ENCODE measurements at places on chromosomes 1 and 21. TPM values are rescaled to one million over a fixed set of nuclear protein-coding genes. Genes with fewer than 3 reads are reported as not detected.
A peak's percentile ranks its signal among the peaks of the same experiment; 100 is the strongest.

The TNFAIP8L2 gene
- not detected for total RNA-seq

The HSPA6 gene
- total RNA-seq, result not detected

The PCSK9 gene
- total RNA-seq, result 0.11 TPM

The SLC35F3 gene
- 1.4 TPM for total RNA-seq

The NBPF6 gene
- not detected for total RNA-seq

The ZYG11A gene
- 0.51 TPM for total RNA-seq

The TMIGD3 gene
- total RNA-seq, result not detected

The AK2 gene
- 130 TPM for total RNA-seq

The KCNK1 gene
- total RNA-seq, result 6.7 TPM

The TFAP2E gene
- not detected for total RNA-seq

The ANP32E gene
- 14.4 TPM for total RNA-seq

GRCh38 chr1:84403347-84403746 lies 5.1 kb downstream of the DNASE2B start:
- H3K4me3 ChIP-seq, result no peak overlapping the region
- no peak overlapping the region for H3K27ac ChIP-seq
- no peaks in the 10 kb centered on the region for H3K36me3 ChIP-seq
- DNase-seq, result no peak

GRCh38 chr1:165897326-165898303 lies 70.2 kb downstream of the UCK2 start:
- peak; percentile 87 for DNase-seq
- no peaks in the 10 kb centered on the region for H3K27me3 ChIP-seq
- H3K27ac ChIP-seq, result peak overlapping the region; percentile 99

DNA sequence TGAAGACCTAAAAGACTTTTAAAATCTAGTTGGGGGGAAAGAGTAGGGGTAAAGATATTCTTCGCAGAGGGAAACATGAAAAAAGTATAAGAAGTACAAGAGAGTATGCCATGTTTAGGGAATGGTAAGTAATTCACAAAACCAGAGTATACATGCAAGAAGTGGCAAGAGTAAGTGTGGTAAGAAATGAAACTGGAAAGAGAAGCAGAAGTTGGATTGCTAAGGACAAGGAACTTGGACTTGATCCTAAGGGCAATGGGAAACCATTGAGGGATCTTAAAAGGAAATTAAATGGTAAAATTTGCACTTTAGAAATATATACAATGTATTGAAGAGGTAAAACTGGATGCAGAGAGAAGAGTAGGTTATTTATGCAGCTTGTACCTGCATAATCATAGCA lies 9.2 kb upstream of the ZNF644 start:
- no peaks in the 10 kb centered on the region for H3K36me3 ChIP-seq
- peaks cover 5% of the 10 kb centered on the region for H3K27me3 ChIP-seq
- H3K4me1 ChIP-seq, result no peaks in the 10 kb centered on the region
- no peak overlapping the region for H3K27ac ChIP-seq
- no peak for DNase-seq

DNA sequence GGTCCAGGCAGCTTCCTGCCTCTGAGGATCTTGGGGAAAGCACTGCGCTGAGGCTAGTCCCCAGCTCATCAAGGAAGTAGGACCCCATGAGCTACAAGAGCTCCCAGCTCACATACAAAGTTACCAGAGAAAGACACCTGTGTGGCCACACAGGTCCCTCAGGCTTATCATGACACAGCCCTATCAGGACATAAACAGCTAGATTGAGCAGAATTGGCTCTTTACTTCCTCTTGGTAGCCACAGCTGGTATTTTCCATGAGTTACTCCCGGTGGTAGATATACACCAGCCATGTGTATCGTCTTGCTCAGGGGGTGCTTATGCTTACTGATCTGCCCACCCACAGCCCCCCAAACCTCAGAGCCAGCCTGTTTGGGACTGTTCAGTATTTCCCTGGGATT lies 1.2 kb downstream of the LENEP start:
- H3K36me3 ChIP-seq, result no peaks in the 10 kb centered on the region
- no peak overlapping the region for H3K27ac ChIP-seq
- no peaks in the 10 kb centered on the region for H3K27me3 ChIP-seq
- DNase-seq, result no peak
- 0 out of 2 replicates have a peak, but pooled peaks cover 3% of the 10 kb centered on the region for H3K4me1 ChIP-seq

DNA sequence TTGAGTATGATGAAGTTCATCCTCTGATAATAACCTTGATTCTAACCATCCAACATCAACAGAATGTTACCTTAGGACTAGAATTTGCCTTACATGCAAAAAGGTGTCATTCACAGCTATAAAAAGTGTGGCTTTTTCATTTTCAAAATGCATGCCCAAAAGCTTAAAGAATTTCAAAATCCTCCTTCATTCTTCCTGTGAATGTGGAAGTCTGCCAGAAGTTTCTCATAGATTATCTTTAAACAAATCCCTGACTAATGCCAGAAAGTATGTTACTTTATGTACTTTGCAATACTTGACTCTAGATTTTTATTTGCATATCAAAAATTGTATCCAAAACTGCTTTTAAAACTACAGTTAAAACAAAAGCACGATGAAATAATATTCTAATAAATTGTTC lies 270.6 kb upstream of the ZRANB2 start:
- no peaks in the 10 kb centered on the region for H3K27me3 ChIP-seq
- H3K4me3 ChIP-seq, result no peak overlapping the region
- H3K36me3 ChIP-seq, result no peaks in the 10 kb centered on the region
- peak; percentile 90 for DNase-seq

- H3K27me3 ChIP-seq, result no peaks in the 10 kb centered on the region
- no peaks in the 10 kb centered on the region for H3K36me3 ChIP-seq
- H3K4me1 ChIP-seq, result no peaks in the 10 kb centered on the region
- no peak overlapping the region for H3K27ac ChIP-seq
- no peak for DNase-seq
Observed at GRCh38 chr21:36423771-36424433, 38.7 kb downstream of the CHAF1B start.

DNA sequence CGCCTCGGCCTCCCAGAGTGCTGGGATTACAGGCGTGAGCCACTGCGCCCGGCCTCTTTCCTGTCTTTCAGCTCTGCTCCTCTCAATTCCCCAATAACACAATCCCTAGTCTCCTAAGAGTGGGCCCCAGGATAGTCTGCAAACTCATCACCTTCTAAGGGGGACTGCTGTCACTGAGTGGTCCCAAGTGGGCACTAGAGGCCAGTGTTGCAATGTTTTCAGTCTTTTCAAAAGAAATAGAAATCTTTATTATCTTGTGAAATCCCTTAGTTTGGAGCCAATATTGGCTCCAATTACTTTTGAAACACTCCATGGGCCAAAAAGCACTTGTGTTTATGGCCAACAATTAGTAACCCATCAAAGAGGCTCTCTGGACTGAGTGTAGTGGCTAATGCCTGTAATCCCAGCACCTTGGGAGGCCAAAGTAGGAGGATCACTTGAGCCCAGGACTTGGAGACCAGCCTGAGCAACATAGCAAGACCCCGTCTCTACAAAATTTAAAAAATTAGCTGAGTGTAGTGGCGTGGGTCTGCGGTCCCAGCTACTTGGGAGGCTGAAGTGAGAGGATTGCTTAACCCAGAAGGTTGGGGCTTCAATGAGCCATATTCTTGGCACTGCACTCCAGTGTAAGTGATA lies 28.6 kb upstream of the ZNF697 start:
- peak; percentile 38 for DNase-seq
- peaks cover 32% of the 10 kb centered on the region for H3K4me1 ChIP-seq
- no peaks in the 10 kb centered on the region for H3K36me3 ChIP-seq
- no peak overlapping the region for H3K27ac ChIP-seq
- H3K4me3 ChIP-seq, result no peak overlapping the region

GRCh38 chr1:220701974-220702373 lies 11.8 kb downstream of the C1orf115 start:
- no peaks in the 10 kb centered on the region for H3K4me1 ChIP-seq
- no peak for DNase-seq
- H3K36me3 ChIP-seq, result no peaks in the 10 kb centered on the region

- H3K36me3 ChIP-seq, result no peaks in the 10 kb centered on the region
- DNase-seq, result no peak
- H3K4me3 ChIP-seq, result no peak overlapping the region
- no peaks in the 10 kb centered on the region for H3K27me3 ChIP-seq
Observed at GRCh38 chr21:17758683-17759082, 60.5 kb downstream of the C21orf91 start.

DNA sequence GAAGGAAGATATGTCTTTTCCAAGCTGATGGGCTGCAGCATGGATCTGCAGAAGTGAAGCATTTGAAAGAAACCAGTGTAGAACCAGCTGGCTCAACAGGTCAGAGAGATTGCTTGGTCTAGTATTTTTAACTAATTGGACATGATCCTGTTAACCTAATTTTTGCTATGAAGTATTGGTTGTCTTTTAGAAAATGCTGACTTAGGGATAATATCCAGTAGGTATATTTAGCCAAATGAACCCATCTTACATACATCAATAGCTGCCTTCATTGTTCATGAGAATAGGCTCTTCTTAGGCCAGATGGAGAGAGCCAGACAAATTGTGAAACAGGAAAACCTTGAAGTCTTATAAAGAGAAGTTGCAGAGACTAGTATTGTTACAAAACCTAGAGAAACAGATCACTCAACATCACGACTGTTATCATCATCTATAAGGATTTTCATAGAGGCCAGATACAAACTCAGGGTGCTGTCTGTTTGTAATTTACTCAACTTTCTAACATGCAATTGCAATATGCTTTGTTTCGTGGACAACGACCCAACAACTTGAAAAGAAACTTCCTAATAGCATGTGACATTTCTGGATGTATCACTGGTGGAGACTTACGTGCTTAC lies 148.2 kb downstream of the DISC1 start:
- DNase-seq, result no peak
- no peak overlapping the region for H3K27ac ChIP-seq
- no peak overlapping the region for H3K4me3 ChIP-seq
- no peaks in the 10 kb centered on the region for H3K36me3 ChIP-seq
- H3K27me3 ChIP-seq, result no peaks in the 10 kb centered on the region

- no peak for DNase-seq
- H3K27me3 ChIP-seq, result no peaks in the 10 kb centered on the region
- H3K27ac ChIP-seq, result no peak overlapping the region
- H3K36me3 ChIP-seq, result no peaks in the 10 kb centered on the region
- no peaks in the 10 kb centered on the region for H3K4me1 ChIP-seq
Observed at GRCh38 chr1:7326366-7326765, 444.7 kb upstream of the VAMP3 start.

- DNase-seq, result peak; percentile 33
- H3K27me3 ChIP-seq, result peaks cover 22% of the 10 kb centered on the region
- H3K36me3 ChIP-seq, result no peaks in the 10 kb centered on the region
Observed at GRCh38 chr1:25106352-25106751, 126.0 kb downstream of the SYF2 start.

- DNase-seq, result peak; percentile 99
- peaks cover 21% of the 10 kb centered on the region for H3K4me1 ChIP-seq
- H3K27ac ChIP-seq, result peak overlapping the region; percentile 93
- H3K36me3 ChIP-seq, result no peaks in the 10 kb centered on the region
Observed at GRCh38 chr1:9766759-9767442, 56.9 kb downstream of the CLSTN1 start.

DNA sequence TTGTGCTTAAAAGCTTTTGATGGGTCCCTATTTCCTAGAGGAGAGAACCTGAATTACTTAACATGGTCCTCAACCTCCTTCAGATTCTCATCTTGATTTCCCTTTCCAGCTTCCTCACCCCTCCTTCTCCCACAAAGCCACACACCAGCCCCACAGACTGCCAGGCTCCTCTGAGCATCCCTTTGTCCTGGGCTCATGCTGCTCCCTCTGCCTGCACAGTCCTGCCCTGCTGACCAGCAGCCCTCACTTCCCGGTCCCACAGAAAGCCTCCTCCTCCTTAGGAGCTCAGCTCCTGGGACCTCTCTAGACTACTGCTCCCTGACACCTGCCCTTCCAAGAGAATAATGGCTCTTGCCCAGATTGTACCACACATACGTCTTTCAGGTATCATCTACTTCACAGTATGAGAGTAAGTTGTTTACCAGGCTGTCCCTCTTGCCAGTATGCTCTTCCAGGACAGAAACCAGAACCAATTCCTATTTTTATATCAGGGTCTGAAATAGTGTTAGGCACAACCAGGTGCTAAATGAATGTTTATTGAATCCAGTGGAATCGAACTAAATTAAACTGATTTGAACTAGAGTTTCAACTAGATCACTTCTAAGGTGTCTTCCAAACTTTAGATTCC lies 373.4 kb downstream of the LMX1A start:
- H3K4me3 ChIP-seq, result no peak overlapping the region
- 0 out of 2 replicates have a peak, but pooled peaks cover 4% of the 10 kb centered on the region for H3K27me3 ChIP-seq
- no peaks in the 10 kb centered on the region for H3K4me1 ChIP-seq
- H3K27ac ChIP-seq, result no peak overlapping the region

- H3K27me3 ChIP-seq, result 0 out of 2 replicates have a peak, but pooled peaks cover 6% of the 10 kb centered on the region
- H3K4me1 ChIP-seq, result no peaks in the 10 kb centered on the region
- no peaks in the 10 kb centered on the region for H3K36me3 ChIP-seq
- H3K27ac ChIP-seq, result no peak overlapping the region
Observed at GRCh38 chr1:23896491-23896890, 16.7 kb downstream of the CNR2 start.

GRCh38 chr1:240086726-240087125 lies 5.0 kb upstream of the FMN2 start:
- H3K36me3 ChIP-seq, result no peaks in the 10 kb centered on the region
- H3K27me3 ChIP-seq, result no peaks in the 10 kb centered on the region
- peaks cover 26% of the 10 kb centered on the region for H3K4me1 ChIP-seq
- H3K27ac ChIP-seq, result peak overlapping the region; percentile 40
- DNase-seq, result peak; percentile 71
